ENCODE measurements at places on chromosomes 6 and 20.

DNA sequence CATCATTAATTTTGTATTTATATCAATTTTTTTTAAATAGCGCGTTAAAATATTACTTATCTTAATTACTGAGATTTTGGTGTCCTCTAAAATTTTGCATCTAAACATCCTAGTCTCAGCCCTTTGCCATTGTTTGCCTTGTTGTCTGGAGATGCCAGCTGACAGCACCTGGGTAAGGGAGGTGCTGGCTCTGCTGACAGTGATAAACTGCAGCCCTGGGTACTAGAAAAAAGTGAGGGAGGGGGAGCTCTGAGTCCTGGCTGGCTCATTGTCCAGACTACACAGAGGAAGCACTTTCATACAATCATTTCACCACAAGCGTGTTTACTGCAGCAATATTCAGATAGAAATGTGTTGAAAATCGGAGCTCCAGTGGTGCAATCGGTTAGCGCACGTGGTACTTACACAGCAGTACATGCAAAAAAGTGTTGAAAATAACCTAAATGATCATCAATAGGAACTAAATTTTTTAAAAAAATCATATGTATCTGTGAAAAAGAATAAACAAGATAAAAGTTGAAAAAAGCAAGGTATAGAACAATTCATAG is 18.5 kb upstream of the UBR2 start:
- no peak for DNase-seq

- no peak for DNase-seq
These were observed 564.9 kb upstream of the CITED2 start for GRCh38 chr6:139939189-139939979.

- DNase-seq = no peak
These were observed 780.9 kb downstream of the C6orf118 start for GRCh38 chr6:164528539-164528938.

DNA sequence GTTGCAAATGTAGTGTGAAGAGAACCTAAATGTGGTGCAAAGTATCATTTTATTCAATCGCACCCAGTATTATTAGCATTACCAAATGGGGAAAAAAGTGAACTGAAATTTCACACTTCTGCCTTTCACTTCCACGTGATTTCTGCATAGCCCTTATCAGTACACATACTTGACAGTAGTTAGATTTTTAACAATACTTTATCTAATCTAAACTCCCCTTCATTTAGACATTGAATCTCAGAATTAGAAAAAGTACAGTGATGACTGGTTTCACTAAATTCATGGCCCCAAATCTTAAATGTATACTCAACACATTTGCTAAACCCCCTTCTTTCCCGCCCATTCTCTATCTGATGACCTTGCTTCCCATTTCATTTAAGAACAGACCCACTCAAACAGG is 14.3 kb downstream of the STX7 start:
- DNase-seq = no peak

- no peak for DNase-seq
These were observed 588.9 kb downstream of the RNF144B start for GRCh38 chr6:18976091-18976490.

GRCh38 chr6:71393981-71394432 is 105.4 kb downstream of the OGFRL1 start:
- no peak for DNase-seq

DNA sequence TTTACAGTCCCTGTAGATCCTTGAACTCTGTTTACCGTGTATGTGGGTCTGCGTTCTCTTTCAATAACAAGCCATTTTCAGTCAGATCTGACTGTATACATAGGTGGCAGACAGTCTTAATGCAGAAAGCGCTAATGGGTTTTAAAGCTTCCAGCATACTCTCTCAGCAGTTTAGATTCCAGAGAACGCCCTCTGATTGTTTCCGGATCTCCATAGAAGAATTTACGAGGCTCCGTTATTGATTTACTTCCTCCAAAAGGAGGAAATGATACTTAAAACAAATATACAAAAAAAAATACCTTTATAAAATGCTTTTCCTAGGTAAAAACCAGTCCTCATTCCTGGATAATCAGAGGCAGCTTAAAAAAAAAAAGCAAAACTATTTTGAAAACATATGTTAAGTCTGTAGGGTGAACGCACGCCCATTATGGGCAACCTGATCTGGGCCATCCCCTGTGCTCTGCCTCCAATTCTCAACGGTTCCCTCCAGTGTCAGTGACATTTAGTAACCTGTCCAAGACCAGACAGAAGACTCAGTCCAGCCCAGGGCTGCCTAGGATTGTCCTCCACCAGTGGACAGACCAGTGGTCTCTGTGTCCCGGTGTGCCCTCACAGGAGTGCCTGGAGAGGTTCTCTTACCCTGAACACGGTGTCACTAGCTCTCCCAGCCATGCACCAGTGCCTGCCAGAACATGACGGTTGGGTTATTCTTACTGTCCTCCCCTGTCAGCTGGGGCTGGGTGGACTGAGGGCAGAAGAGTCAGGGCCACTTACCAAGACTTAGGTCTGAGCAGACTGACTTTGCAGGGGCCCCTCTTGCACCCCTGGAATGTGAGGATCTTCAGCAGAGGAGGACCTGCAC is 217.3 kb downstream of the ARID1B start:
- no peak for DNase-seq

GRCh38 chr20:36501367-36502006 is 39.8 kb upstream of the MYL9 start:
- no peak for DNase-seq

DNA sequence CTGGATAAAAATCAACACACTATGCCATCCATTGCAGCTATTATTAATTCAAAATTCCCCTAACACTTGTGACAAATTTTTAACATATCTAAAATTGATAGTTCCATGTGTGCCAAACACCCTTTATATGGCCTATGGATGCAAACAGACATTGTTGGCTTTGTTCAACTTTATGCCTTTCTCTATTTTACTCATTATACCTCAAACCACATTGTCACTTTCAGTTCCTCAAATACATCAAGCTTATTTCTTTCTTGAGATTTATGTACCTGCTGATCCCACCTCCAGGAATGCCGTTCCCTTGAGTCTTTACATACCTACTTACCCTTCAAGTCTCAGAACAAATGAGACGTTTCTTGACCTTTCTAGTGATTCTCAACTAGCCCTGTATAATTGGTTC is 193.5 kb upstream of the PLN start:
- DNase-seq = no peak

DNA sequence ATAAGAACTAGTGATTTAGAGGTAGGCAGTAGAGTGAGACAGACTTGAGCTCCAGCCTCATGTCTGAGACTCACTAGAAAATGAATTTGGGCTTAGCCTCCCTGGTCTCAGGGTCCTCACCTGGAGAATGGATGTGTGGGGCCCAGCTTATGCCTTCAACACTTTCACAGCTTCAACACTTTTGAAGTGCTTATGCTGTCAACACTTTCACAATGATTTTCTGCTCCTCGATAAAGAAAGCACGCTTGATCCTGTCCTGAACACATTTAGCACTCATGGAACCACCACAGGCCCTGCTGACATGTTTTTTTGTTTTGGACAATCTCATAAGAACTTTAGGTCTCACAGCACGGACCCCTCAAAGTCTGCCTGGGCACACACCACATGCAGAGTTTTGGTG is 229.3 kb downstream of the PACRG start:
- DNase-seq = no peak

DNA sequence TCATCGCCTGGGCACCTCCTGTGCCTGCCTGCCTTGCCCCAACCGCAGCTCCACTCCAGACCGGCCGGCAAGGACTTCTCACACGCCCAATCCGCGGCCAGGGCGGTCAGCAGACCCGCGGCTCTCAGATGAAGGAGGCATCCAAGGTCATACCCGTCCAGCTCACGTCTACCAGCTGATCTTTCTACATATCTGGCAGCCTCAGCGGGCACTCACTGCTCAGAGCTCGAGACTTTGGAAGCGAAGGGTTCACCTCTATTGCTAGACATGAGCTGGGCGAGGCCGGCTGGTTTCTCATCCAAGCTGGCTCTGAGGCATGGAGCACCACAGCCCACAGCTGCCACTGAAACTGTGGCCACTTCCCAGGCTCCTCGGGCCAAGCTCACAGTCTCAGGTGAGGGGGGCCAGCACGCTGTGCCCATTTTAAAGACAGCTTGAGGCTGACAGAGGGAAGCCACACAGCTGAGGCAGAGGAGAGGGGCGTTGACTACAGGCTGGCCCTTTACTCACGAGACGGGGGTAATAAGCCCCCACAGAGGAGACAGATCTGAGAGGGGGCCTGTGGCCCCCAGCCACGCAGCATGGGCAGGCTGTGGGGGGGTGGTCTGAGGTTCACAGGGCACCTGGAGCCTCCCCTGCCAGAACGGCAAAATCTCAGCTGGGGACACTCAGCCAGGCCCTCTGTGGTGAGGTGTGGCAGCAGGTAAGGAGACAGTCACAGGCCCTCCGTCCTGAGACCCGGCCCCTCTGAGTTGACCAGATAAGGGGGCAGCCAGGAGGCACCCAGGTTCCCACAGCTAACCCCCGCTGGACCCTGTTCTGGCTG is 2.0 kb downstream of the LAMA5 start:
- no peak for DNase-seq

DNA sequence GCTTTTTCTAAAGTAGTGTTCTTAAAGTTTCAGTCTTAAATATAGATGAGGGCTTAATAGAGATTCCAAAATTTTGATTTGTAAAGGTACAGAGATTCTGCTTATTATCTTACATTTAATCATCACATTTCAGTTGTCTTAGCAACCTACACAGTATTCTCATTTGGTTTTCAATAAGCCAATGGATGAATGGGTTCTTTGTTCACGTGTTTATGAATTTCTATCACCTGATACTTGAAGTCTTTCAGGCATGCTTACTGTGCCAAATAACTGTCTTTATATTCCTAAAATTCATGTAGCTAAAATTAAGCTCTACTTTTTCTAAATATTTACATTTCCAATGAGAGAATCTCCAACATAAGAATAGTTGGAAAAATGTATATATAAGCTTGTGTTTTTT is 152.7 kb downstream of the EYA4 start:
- no peak for DNase-seq

DNA sequence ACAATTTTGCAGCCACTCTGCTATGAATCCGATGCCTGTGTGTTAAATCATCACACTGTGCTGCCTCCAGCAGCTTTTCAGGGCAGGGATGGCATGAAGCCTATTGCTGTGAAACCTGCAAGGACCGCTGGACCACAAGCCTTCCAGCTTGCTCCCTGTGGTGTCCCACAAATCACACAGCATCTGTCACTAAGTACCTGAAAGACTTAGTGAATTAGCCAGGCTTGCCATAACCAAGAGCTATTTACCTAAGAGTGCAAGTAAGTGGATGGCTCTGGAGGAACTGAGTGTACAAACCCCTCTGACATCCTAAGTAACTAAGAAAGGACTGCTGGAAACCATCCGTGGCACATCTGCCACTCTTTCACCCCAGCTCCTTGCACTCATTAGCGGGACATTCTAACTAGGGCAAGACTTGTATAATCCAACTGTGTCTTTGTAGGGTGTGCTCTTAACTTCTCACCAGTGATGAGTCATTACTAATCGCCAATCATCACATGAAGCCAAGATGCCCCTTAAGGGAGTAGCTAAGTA is 34.7 kb downstream of the FOXQ1 start:
- no peak for DNase-seq

DNA sequence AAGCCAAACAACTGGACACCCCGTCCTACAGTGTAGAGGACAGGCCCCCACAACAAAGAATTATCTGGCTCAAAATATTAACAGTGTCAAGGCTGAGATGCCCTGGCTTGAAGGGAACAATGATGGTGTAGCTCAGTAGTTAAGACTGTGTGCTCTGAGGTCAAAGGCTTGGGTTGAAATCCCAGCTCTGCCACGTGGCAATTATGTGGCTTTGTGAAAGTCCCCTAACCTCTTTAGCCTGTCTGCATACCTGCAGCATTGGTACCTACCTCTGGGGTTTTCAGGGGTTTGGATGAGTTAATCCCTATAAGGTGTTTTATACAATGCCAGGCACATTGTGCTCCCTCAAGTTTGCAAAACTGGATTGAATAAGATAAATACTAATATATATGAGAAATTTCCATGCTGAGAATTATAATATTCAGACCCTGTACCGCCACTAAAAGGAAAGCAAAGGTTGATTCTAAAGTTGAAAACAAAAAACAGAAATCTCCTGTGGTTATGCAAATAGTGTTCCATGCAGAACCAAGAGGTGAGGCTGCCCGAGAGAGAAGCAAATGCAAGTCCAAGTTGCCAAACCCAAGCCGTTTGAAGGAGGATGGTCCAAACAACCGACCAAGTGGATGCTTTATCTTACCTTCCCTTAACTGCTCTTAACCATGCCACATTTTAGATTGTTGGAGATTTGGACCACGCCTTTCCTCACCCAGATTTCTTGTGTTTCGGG is 199.8 kb downstream of the NFATC2 start:
- no peak for DNase-seq

DNA sequence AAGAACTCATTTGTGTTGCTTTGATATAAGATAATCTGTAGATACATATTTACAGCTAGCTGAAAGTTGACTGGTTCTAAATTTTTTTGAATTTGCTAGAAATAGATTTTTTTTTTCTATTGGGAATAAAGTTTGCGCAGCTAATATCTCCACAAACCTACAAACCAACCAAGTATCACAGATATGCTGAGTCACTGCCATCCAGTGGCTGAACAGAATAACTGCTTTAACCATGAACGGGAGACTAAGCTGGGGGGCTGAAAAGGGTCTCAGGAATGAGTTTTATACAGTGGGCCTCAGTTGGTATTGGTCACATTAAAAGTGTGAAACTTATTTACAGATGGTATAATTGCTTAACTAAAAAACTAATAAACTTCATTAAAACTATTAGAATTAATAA is 326.7 kb upstream of the CNR1 start:
- DNase-seq = no peak

DNA sequence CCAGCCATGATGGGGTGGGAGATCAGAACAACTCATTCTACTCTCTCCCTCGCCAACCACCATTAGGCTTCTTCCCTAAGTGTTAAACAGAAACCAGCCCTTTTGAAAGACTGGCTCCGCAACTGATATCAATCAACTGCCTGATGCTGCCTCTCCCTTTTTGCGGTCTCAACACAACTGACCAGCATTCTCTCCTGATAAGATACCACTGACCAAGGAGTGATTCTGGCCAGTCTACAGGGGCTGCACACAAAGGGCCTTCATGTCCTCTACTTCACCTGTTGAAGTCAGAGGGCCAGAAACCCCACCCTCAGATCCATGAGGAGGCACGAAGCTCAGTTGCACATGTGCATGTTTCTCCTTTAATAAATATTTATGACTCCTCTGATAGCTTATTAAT is 145.1 kb downstream of the CD24 start:
- DNase-seq = no peak

DNA sequence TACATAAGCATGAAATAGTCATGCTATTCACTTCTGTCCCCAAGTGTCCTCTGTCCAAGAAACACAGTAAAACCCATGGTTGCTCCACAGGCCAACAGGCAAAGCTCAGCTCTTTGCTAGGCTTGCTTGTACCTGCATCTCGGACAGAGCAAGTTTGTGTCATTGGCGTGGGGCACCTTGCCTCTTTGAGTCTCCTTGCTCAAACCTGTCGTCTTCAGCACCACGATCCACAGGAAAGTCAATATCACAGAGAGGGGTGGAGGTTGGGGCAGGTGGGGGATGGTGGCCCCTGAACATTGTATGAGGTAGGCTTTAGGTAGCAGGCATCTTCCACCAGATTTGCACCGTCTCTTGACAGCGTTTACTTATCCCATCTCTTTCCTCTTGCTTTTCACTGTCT is 4.1 kb upstream of the TMEM14B start:
- DNase-seq = no peak
